ENCODE measurements at places on chromosomes 11 and 22.
A peak's percentile ranks its signal among the peaks of the same experiment; 100 is the strongest.

DNA sequence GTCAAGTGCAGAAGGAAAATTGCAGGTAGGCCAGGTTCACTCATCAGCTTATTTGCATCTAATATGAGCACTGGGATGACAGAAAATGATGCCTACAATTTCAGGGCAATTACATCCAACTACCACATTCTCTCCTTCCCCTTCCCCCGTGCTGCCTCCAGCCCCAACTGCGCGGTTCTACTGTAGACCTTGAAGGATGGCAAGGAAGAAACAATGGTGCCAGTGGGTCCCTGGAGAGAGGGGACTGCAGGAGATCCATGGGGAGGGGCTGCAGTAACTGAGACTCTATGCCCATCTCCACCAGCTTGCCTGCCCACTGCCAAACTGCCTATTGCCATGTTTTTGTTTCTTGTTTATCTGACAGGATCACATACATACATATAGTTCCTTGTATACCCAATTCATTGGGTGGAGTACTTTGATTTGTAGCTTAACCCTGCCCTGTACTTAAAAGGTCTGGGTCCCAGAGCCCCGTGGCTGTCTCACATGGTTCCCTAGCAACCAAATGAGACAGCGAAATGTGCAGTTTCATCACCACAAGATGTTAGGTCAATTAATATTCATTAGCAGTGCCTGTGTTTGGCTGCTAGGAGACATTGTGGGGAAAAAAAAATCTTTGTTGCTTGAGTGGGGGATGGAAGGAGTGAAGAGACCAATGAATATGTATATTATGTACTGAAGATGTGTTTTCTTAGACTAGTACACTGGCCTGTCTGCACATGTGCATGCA lies 253.5 kb upstream of the PLET1 start:
- no peak for DNase-seq

DNA sequence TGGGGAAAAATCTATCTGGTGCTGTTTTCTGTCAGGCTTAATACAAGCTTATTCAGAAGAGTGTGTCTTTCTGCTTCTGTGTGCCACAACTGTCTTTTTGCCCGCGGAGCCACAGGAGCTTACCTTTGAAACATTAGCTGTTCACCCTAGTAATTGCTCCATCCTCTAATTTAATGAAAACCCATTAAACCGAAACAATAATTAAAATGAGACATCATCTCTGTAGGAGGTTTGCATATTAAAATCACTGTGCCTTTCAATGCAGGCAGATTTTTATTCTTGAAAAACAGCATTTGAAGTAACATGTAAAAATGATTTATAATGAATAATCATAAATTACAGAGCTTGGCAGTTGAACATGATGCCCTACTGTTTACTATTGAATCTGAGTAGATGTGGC lies 102.3 kb downstream of the NELL1 start:
- DNase-seq = no peak

DNA sequence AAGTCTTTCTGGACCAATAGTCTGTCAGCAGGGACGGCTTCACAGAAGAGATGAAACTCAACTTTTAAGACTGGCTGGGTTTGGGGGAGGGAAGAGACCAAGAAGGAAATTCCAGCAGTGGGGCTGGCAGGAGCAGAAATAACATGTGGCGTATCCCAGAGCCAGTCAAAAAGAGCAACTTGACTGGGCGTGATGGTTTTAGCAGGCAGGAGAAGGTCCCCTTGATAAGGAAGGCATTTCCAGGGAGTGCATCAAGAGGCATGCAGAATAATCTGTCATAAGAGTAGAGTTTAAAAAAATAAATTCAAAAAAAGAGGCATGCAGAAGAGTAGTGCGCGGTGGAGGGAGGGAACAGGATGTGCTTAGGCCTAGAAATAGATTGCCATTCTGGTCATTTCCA lies 52.5 kb downstream of the C22orf31 start:
- DNase-seq = no peak

DNA sequence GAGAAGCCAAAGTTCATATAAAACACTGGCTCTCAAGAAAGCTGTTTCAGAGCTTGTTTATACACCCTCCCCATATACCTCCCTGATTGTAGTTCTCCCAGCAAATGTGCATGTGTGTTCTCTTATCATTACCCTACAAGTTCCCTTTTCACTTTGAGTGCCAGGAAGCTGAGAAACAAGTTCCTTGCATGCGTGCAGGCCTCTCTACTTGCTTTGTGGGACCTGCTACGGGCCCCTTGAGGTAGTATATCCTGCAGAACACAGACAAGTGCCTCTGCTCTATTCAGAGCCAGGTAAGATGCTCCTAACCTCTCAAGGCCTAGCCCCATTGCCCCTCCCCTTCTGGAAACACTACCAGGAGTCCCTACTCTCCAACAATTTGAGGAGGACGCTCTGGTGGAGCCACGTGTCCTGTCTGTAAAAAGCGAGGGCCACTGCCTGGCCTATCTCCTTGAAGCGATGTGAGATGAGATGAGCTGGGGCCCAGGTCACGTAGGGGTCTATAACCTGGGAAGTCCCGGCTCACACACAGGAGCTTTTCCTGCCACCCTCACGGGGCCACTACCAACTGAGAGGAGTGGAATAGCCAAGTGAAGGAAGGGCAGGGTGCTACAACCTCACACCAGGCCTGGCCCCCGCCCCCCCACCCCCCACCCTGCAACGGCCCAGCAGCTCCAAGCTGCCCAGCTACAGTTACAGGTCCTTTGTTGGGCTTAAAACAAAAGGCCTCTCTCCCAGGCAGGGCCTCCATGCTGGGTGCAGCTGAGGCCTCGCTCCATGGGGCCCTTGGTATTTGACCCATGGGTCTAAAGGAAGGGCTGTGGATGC lies 2.6 kb upstream of the ATP5MGL start:
- DNase-seq = no peak

- DNase-seq = no peak
These were observed 9.3 kb downstream of the OAF start for GRCh38 chr11:120219938-120220746.

- peak; percentile 47 for DNase-seq
These were observed at the start of gene YPEL4 for GRCh38 chr11:57649826-57650738. Gene YPEL4, minus strand, starts transcription at chr11:57649912. Its CDS starts 2,805 bp downstream, at chr11:57647107.

DNA sequence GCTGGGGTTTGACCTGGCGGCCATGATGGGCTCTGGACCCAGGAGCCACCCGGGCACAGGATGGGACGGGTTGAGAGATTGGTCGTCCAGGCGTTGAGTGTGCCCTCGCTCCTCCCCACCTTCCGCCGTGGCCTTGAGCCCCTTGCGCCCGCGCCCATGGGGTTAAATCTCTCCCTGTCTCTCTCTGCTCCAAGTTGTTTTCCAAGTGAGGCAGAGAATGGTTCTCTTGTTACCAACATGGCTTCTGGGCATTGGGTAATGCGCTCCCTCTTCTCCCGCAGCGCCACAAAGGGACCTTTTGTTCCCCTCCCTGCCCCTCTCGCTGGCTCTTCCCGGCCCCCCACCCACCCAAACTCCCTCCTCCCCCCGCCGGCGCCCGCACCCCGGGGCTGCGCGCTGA lies 18.8 kb upstream of the PICK1 start:
- no peak for DNase-seq
